Ecto neural progenitor cell (in vitro differentiated cells): ENCODE measurements at places on chromosomes 6 and 20.

DNA sequence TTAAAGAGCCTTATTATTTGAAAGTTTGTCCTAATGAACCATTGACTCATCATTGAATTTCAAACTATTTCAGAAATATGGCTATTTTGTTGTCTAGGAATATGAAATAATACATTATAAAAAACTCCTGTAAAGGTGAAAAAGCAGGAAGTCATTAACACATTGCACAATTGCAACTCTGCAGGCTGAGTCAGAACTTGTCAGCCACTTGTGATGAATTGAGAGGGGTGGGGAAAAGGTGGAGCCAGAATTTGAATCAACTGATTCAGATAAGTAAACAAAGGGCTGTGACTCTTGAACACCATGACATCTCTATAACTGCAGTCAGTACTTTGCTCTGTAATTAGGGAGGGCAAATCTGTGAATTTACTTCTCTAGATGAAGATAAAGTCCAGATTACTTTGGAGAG lies 6.0 kb downstream of the C6orf141 start:
- no peak for DNase-seq

DNA sequence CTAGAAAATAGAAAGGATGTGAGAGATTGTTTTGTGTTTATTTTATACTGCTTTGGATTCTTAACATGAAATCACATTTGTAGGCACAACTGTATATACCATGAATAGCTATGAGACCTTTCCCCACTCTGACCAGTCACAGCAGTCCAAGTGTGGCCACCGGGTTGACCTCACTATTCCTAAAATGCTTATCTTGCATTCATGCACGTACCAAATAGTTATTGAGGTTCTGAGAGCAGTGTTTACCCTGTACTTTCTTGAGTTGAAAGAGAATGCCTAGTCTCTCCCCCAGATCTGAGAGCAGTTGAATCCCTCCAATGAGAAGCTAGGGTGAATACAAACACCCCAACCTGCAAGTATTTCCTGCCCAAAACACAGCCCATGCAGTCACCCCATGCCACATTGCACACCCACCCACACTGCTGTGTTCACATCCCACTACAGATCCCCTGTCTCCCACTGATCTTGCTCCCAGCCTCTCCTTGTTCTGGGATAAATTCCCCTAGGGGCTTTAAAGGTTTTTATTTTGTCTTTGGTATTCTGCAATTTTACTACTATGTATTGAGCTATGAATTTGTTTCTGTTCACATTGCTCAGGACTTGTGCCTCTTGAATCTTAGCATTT lies 51.6 kb downstream of the GOPC start:
- no peak for DNase-seq

DNA sequence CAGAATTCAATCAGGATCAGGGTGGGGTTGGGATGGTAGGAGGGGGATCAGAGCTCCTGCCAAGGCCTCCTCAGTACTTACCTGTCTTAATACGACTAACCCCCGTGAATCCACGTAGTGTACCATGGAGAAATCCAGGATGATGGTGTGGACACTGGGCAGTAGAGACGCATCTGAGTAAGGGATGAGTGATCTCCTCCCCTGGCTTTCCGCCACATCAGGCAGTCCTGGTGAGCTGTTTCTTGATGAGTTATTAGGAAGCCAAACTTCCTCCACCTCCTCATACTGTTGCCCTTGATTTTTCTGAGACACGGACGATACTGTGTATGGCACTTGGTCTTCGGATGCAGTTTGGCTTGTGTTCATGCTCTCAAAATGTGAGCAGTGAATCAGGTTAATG lies 34.2 kb upstream of the SRPK1 start:
- no peak for DNase-seq

- DNase-seq = no peak
Measured at GRCh38 chr6:46271728-46272127, 100.9 kb upstream of the ENPP5 start.

DNA sequence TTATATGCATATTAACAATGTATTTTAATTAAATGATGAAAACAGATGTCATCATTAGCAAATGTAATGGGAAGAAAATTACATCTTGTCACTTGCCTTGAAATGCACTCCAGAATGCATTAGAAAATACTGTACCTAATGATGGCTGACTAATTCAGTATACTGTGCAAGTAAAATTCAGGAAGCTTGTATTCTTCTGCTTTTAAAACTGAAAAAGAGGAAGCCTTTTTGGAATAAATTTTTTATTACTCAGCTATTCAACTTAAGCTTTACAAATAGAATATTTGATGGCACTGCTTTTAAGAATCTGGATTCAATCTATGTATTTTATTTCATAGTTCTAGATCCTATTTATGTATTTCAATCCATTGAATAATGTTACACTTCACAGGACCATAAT lies 195.5 kb downstream of the RIMS1 start:
- DNase-seq = no peak

GRCh38 chr6:29720863-29721262 lies 2.4 kb upstream of the HLA-F start:
- DNase-seq = no peak
